ENCODE measurements at places on chromosomes 12 and 14.

- no peaks in the 10 kb centered on the region for H3K27me3 ChIP-seq
- no peak overlapping the region for H3K27ac ChIP-seq
- no peak overlapping the region for H3K4me3 ChIP-seq
- no peaks in the 10 kb centered on the region for H3K36me3 ChIP-seq
- no peak for DNase-seq
Observed at GRCh38 chr14:95138876-95139275, 18.5 kb downstream of the DICER1 start.

DNA sequence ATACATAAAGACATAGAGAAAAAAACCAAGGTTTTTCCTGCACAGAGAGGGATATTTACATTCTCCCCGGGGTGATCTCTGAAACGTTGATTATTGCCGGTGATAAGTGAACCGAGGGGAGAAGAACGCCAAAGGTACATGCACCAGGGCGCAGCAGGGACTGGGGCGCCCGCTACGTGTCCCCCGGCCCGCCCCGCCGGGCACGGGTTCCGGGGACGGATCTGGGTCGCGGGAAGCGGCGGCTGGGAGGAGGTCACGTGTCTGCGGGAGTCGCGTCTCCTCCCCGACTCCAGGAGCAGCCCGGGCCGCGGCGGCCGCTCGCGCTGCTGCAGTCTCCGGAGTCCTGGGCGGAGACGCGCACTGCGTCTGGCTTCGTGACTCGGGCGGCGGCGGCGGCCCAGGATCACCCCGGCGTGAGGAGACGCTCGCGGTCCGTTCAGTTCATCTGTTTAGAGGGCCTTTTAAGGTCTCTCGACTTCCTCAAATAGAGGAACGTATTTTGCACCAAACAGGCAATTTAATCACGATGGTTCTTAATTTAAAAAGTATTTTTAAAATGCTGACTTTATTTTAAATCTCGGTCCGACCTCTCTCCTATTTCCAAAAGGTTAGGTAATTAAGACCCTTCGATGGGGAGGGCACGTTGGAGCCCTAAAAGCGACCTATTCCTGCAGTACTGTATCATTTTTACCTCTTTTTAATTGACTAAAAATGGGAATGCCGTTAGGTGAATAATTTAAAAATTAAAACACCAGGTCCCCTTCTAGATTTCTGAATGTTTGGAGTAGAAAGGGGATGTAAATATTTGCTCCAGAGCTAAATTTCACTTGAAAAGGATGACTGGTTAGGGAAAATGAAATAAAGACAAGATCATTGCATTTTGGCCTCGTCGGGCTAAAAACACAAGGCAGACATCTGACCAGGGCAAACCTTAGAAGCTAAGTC, 1.8 kb upstream of the BHLHE41 start:
- H3K27me3 ChIP-seq: peaks cover 8% of the 10 kb centered on the region
- no peaks in the 10 kb centered on the region for H3K36me3 ChIP-seq
- peak; percentile 77 for DNase-seq
- peaks cover 18% of the 10 kb centered on the region for H3K4me1 ChIP-seq

DNA sequence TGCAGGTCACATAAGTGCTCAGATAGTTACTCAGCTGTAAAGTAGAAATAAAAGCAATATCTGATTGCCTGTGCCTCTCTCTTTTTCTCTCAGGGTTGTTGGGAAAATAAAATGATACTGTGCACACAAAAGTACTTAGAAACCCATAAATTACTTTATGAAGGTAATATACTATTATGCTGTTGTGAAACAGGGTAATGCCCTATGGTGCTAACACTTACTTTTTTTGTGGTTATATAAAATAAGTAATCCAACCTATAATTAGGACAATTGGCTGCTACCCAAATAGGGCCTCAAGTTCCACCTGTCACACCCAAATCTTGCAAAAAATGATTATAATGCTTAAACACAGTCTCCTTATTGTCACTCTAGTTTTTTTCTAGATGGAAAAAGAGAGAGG, 50.6 kb downstream of the DAAM1 start:
- H3K27ac ChIP-seq: no peak overlapping the region
- H3K27me3 ChIP-seq: no peaks in the 10 kb centered on the region

GRCh38 chr14:51093371-51094281, 1.3 kb downstream of the TRIM9 start:
- H3K36me3 ChIP-seq: no peaks in the 10 kb centered on the region
- H3K27ac ChIP-seq: no peak overlapping the region
- DNase-seq: no peak
- H3K27me3 ChIP-seq: peaks cover 21% of the 10 kb centered on the region
- H3K4me1 ChIP-seq: peaks cover 21% of the 10 kb centered on the region

GRCh38 chr12:91965781-91966180, 179.9 kb downstream of the BTG1 start:
- no peaks in the 10 kb centered on the region for H3K27me3 ChIP-seq
- H3K27ac ChIP-seq: no peak overlapping the region
- no peaks in the 10 kb centered on the region for H3K36me3 ChIP-seq
- H3K4me1 ChIP-seq: no peaks in the 10 kb centered on the region
- no peak overlapping the region for H3K4me3 ChIP-seq

GRCh38 chr14:92224358-92224954, 98.5 kb upstream of the SLC24A4 start:
- H3K36me3 ChIP-seq: no peaks in the 10 kb centered on the region
- H3K4me1 ChIP-seq: no peaks in the 10 kb centered on the region
- no peak overlapping the region for H3K4me3 ChIP-seq
- H3K27ac ChIP-seq: no peak overlapping the region
- no peak for DNase-seq
- peaks cover 2% of the 10 kb centered on the region for H3K27me3 ChIP-seq

- no peaks in the 10 kb centered on the region for H3K27me3 ChIP-seq
- DNase-seq: no peak
- peak overlapping the region; percentile 75 for H3K27ac ChIP-seq
- no peaks in the 10 kb centered on the region for H3K36me3 ChIP-seq
- peak overlapping the region; percentile 94 for H3K4me3 ChIP-seq
Observed at GRCh38 chr12:72273499-72273837, 1.3 kb downstream of the TRHDE start.

- H3K27me3 ChIP-seq: peaks cover 50% of the 10 kb centered on the region
- H3K4me1 ChIP-seq: peaks cover 7% of the 10 kb centered on the region
- no peak overlapping the region for H3K4me3 ChIP-seq
- no peak overlapping the region for H3K27ac ChIP-seq
- H3K36me3 ChIP-seq: no peaks in the 10 kb centered on the region
Observed at GRCh38 chr12:47909839-47910465, 5.2 kb upstream of the VDR start.

DNA sequence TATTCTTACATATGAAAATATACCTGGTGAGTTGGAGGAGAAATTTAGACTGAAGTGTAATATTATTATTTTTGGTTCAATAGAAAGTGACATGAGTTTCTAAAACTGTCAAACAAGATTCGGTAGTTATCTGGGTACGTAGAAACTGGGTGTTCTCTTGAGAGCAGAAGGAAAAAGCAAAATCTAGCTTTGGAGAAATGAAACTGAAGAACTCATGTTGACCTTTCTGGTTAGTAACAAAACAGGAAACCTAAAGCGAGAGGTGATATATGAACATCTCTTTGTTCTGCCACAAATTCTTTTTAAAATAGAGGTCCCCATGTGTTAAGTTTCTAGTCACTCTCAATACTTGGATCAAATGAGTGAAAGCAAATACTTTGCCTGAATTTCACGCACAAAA, 401.7 kb downstream of the TRHDE start:
- no peaks in the 10 kb centered on the region for H3K36me3 ChIP-seq
- no peak overlapping the region for H3K4me3 ChIP-seq
- H3K27me3 ChIP-seq: no peaks in the 10 kb centered on the region

GRCh38 chr12:5660238-5660637, 228.3 kb downstream of the NTF3 start:
- no peak overlapping the region for H3K4me3 ChIP-seq
- H3K4me1 ChIP-seq: no peaks in the 10 kb centered on the region
- no peaks in the 10 kb centered on the region for H3K27me3 ChIP-seq
- no peaks in the 10 kb centered on the region for H3K36me3 ChIP-seq
- no peak overlapping the region for H3K27ac ChIP-seq

DNA sequence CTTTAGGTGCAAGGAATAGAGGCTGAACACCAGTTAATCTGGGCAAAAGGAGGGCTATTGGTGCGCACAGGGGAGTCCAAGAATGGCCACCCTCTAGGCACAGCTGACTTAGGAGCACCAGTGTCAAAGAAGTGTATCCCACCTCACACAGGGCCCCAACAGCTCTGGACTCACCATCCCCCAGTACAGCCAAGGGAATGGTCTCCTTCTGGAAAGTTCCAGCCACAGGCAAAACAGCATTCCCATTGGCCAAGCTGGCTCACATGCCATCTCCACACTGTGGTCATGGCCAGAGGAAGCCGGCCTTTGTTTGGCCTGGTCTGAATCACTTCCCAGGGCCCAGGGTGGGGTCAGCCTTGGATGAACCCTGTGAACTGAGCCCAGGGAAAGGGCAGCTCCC, 120.1 kb downstream of the DICER1 start:
- peaks cover 2% of the 10 kb centered on the region for H3K27me3 ChIP-seq
- no peaks in the 10 kb centered on the region for H3K36me3 ChIP-seq
- H3K4me1 ChIP-seq: no peaks in the 10 kb centered on the region
- H3K4me3 ChIP-seq: no peak overlapping the region
- no peak for DNase-seq

GRCh38 chr12:110117956-110118685, 6.0 kb upstream of the IFT81 start:
- no peak overlapping the region for H3K4me3 ChIP-seq
- DNase-seq: no peak

- H3K4me3 ChIP-seq: no peak overlapping the region
- no peak overlapping the region for H3K27ac ChIP-seq
- H3K36me3 ChIP-seq: no peaks in the 10 kb centered on the region
- no peaks in the 10 kb centered on the region for H3K27me3 ChIP-seq
- no peaks in the 10 kb centered on the region for H3K4me1 ChIP-seq
- no peak for DNase-seq
Observed at GRCh38 chr14:65297744-65298143, 114.8 kb upstream of the FUT8 start.

DNA sequence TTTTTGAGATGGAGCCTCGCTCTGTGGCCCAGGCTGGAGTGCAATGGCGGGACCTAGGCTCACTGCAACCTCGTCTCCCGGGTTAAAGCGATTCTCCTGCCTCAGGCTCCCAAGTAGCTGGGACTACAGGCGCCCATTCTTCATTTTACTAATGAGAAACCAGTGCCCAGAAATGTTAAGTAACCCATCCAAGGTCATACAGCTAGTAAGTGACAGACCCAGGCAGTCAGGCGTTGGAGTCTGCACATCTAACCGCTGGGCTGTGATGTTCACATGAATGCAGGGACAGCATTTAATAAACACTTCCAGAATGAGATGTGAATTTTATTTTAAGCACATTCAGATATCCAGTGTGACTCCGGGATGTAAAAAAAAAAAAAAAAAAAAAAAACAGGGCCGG, 1.3 kb upstream of the TRIP11 start:
- no peaks in the 10 kb centered on the region for H3K27me3 ChIP-seq
- peaks cover 3% of the 10 kb centered on the region for H3K36me3 ChIP-seq
- no peak overlapping the region for H3K4me3 ChIP-seq
- DNase-seq: no peak
- H3K4me1 ChIP-seq: peaks cover 25% of the 10 kb centered on the region
- no peak overlapping the region for H3K27ac ChIP-seq

- no peaks in the 10 kb centered on the region for H3K36me3 ChIP-seq
- H3K4me3 ChIP-seq: no peak overlapping the region
- H3K27ac ChIP-seq: no peak overlapping the region
- no peaks in the 10 kb centered on the region for H3K4me1 ChIP-seq
- no peak for DNase-seq
Observed at GRCh38 chr14:75496755-75497154, 25.5 kb upstream of the BATF start.

DNA sequence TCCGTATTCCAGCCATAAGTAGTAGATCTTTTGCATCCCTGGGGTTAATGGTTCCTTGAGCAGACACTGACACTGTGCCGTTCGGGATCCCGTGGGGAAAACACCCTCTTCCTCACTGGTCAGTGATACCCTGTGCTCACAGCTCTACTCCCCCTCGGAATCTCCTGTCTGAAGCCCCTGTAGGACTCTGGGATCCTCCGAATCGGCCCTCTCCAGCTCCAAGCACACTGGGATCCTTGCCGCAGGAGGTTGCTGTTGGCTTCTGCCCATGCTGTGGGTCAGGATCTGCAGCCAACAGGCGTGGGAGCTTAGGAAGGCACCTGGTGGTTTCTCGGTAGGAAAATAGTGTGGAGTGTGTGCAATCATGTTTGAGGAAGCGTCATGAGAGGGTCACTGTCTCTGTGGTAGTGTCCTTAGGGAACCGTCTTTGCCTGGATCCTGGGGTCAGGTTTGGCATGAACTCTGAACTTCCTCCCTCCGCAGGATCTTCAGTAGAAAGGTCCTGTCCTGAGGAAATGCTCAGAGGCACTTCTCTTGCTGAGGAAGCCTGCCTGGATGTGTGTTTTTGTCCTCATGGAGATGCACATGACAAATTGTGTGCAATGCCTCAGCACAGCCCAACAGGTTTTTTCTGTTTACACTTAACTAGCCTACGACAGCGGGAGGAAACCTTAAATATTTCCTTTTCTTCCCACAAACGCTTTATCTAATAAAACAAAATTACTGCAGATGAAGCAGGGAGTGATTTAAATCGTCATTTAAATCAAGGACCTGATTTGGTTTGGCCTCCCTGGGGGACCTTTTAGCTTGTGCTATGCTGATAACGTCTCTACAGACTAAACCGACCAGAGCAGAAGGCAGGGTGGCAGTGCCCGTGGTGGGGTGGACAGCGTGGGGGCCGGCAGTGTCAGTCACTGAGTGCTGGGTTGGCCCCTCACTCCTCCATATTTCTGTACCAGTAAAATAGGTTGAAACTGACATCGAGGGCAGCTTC, 18.7 kb downstream of the FBXL14 start:
- H3K27me3 ChIP-seq: no peaks in the 10 kb centered on the region
- H3K36me3 ChIP-seq: no peaks in the 10 kb centered on the region
- H3K4me1 ChIP-seq: peaks cover 27% of the 10 kb centered on the region
- no peak for DNase-seq
- H3K27ac ChIP-seq: no peak overlapping the region

GRCh38 chr14:47346849-47347248, 328.6 kb downstream of the MDGA2 start:
- no peaks in the 10 kb centered on the region for H3K4me1 ChIP-seq
- DNase-seq: no peak
- no peaks in the 10 kb centered on the region for H3K27me3 ChIP-seq
- H3K27ac ChIP-seq: no peak overlapping the region

GRCh38 chr14:33767586-33768457, 183.1 kb downstream of the EGLN3 start:
- peaks cover 8% of the 10 kb centered on the region for H3K4me1 ChIP-seq
- no peak overlapping the region for H3K4me3 ChIP-seq
- H3K27me3 ChIP-seq: no peaks in the 10 kb centered on the region
- DNase-seq: peak; percentile 47

- no peaks in the 10 kb centered on the region for H3K36me3 ChIP-seq
- no peaks in the 10 kb centered on the region for H3K27me3 ChIP-seq
- no peaks in the 10 kb centered on the region for H3K4me1 ChIP-seq
- DNase-seq: peak; percentile 12
- H3K27ac ChIP-seq: no peak overlapping the region
Observed at GRCh38 chr12:67043771-67044170, 225.4 kb upstream of the CAND1 start.

- no peak overlapping the region for H3K4me3 ChIP-seq
- H3K27me3 ChIP-seq: no peaks in the 10 kb centered on the region
- no peaks in the 10 kb centered on the region for H3K36me3 ChIP-seq
- no peak overlapping the region for H3K27ac ChIP-seq
- DNase-seq: no peak
- peaks cover 12% of the 10 kb centered on the region for H3K4me1 ChIP-seq
Observed at GRCh38 chr12:116186482-116187150, 90.9 kb downstream of the MED13L start.

Data from astrocyte (in vitro differentiated cells and primary cell).